ENCODE measurements at places on chromosomes 7 and 10. TPM values are rescaled to one million over a fixed set of nuclear protein-coding genes. Genes with fewer than 3 reads are reported as not detected.

- no peak for DNase-seq
These were observed 55.7 kb downstream of the ST7 start for GRCh38 chr7:117008886-117009531.

DNA sequence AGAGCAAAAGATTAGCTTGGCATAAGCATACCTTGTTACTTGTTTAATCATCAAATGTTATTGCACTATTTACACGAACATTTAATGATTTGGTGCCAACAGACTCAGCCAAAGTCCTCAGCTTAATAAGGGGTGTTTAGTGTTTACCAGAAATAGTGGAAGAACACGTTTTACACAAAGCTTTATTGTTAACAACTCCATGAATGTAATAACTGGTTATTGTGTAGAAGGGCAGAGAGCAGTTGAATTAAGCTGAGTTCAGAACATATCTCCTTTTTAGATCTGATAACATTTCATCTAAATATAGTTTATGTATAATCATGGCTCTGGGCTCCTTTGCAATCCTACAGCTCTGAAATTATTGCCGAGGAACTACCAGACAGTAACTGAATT lies 99.1 kb downstream of the CABCOCO1 start:
- DNase-seq = no peak

Gene GJD4
- polyA plus RNA-seq = not detected

Gene SHTN1
- 22.6 TPM for polyA plus RNA-seq

Gene PON3
- polyA plus RNA-seq = not detected

Measured in CD14-positive monocyte (primary cell).